ENCODE measurements at places on chromosomes 13 and 19.

GRCh38 chr13:61010358-61010757 is 405.3 kb downstream of the PCDH20 start:
- no peak for DNase-seq

GRCh38 chr13:99015606-99016490 is 38.0 kb upstream of the DOCK9 start:
- DNase-seq, result no peak

DNA sequence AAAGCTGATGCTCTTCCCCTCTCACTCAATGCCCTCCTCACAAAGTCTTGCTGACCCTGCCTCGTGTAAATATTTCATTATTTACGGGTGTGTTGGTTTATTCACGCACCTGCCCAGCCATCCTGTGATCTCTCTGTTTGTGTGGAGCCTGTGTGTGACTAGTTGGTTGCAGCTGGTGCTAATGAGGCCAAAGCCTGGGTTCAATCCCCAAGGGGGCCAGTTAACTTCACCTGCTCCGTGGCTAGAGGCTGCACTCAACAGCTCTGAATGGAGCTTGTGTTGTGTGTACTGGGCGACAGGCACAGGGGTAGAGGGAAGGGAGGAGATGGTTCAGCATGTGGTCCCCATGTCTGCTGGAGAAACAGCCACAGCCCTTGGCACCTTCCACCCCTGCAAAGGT is 109.5 kb downstream of the DNAJC15 start:
- DNase-seq, result no peak

GRCh38 chr13:100674572-100674871 is at the start of gene TMTC4:
TSS of gene TMTC4 (minus strand) at chr13:100674795. CDS start at chr13:100670362, 4,433 bp downstream.
- no peak for DNase-seq

DNA sequence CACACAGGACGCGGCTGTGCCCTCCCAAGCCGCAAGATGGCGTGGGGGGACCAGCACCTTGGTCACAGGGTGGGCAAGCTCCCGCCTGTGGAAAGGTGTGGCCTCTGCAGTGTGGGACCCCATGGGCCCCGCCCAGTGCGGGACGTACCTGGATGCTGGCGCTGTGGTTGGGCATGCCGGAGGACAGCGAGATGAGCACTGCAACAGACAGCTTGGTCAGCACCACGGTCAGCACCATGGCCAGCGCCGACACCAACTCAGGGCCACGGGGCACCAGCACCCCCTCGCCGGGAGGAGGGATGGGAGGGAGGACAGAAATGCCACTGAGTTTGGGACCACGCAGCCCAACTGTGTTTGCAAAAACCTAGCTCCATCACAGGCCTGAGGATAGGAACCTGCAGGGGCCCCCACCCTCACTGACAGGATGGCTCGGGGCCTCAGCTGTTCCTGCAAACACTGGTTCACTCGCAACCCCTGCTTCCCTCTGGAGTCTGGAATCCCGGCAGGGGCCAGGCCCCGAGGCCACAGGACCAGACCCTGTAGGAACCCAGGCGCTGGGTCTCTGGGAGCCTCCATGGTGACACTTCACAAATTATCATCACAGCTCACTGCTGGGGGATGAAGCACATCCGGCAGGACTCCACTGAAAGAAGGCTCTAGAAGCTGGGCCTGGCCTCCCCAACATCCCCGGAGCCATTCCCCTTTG is 27.1 kb downstream of the IZUMO4 start:
- DNase-seq, result no peak

- no peak for DNase-seq
Measured at GRCh38 chr13:106232681-106233080, 302.8 kb downstream of the EFNB2 start.

- DNase-seq, result no peak
Measured at GRCh38 chr13:52053460-52053859, 29.0 kb downstream of the UTP14C start.

GRCh38 chr19:58460039-58460438 is 6.8 kb upstream of the ZNF324 start:
- no peak for DNase-seq

- peak; percentile 8 for DNase-seq
Measured at GRCh38 chr13:59982631-59983382, 180.9 kb downstream of the DIAPH3 start.

DNA sequence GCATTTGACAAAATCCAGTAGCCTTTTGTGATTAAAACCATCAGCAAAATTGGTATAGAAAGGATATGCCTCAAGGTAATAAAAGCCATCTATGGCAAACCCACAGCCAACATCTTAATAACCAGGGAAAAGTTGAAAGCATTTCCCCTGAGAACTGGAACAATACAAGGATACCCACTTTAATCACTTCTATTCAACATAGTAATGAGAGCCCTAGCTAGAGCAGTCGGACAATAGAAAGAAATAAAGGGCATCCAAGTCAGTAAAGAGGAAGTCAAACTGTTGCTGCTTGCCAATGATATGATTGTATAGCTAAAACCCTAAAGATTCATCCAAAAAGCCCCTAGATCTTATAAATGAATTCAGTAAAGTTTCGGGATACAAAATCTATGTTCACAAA is 1510.3 kb downstream of the PCDH9 start:
- DNase-seq, result no peak

- no peak for DNase-seq
Measured at GRCh38 chr13:104477261-104477660, 1411.0 kb upstream of the SLC10A2 start.

DNA sequence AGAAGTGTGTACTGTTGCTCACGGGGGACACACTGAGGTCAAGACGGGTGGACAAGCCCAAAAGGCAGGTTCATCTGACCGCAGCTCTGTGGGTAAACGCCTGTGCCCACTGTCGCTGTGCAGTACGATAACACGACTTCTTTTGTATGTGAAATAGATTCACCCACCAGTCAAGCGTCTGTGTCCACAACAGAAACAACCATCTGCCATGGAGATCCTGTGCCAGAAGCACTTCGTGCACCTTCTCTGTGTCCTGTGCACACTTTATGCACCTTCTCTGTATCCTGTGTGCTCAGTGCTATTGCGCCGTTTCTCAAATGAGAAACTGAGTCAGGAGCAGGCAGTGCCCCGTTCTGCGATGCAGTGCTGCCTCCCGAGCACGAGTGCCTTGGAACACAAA is 138.9 kb downstream of the ATP11A start:
- no peak for DNase-seq
